ENCODE measurements at places on chromosomes 3 and 15.

- no peak for DNase-seq
Observed at GRCh38 chr3:186108106-186108940, 566 bp downstream of the ETV5 start.

DNA sequence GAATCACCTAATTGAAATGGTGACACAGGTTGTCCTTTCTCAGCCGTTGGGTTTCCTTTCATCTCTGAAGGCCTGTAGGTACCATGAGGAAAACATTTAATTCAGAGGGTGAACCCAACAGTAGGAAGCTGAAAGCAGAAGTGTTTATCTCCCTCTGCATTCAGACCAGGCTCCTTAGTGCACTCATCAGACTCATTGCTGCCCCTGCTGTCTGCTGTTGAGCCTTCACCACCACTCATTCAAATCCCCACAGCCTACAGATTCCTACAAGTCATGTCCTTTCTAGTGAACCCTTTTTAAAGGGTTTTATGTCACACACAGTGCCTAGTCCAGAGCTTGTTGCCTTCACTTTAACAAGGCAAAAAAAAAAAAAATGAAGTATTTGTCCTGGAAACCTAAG is 13.4 kb downstream of the WDR48 start:
- no peak for DNase-seq

DNA sequence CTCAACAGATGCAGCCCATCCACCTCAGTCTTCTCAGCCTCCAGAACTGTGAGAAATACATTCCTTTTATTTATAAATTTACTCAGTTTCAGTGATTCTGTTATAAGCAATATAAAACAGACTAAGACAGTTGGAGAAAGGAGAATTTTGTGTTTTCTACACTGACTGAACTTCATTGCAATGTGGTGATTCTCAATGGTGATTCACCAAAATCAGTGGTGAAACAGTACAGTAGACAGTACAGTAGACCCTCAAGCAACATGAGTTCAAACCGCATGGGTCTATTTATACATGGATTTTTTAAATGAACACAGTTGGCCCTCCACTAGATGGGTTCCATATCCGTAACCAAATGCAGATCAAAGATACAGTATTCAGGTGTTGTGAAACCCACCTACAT is 403.1 kb upstream of the TGFBR2 start:
- no peak for DNase-seq

- no peak for DNase-seq
Observed at GRCh38 chr15:70507772-70508371, 255.5 kb downstream of the UACA start.

DNA sequence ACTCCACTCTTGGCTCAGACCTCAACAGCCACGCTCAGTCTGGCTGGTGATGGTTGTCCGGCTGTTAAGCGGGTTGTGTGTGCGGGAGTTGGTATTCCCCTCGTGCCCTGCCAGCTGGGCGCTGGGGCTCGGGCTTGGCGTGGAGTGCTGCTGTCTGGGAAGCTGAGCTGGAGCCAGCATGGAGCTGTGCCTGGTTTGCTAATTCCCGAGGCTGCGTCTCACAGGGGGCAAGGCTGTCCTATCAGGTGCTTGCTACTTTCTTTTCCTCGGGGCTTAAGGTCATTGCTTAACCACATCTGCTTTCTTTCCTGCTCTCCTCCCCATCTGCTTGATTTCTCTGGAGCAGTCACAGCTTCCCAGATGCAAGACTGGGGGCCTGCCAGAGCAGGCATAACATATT is 29.9 kb downstream of the PDIA5 start:
- DNase-seq: no peak

Measured in stimulated activated CD4-positive, alpha-beta T cell treated with anti-CD3 and anti-CD28 coated beads, Interleukin-1b, Interleukin-23, amount 100 ng/mL, for 1 hour (primary cell).